CD4-positive, alpha-beta T cell treated with Interleukin-10 for 1 hour (primary cell): ENCODE measurements at places on chromosomes 3 and 15.

DNA sequence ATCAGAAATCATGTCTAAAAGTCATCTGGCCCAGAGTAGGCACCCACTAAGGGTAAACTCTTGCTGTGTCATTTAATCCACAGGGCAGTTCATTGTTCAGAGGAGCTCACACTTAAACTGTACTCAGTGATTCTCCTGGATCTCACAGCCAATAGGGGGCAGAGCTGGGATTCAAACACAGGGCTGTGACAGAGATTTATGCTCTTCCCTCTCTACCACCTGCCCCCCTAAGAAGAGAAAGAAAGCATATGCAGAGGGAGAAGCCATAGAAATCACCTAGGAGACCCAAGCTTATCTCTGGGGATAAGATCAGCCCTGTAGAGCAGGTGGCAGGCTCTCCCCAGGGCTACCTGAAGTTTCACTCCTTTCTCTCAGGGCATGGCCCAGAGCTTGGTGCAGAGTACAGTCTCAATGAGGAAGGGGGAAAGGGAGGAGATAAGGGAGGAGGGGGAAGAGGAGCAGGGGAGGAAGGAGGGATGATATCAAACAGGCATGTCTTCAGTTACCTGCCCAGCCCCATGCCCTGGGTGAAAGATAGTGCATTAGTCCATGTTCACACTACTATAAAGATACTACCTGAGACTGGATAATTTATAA is 51.8 kb upstream of the ADPGK start:
- DNase-seq: no peak

DNA sequence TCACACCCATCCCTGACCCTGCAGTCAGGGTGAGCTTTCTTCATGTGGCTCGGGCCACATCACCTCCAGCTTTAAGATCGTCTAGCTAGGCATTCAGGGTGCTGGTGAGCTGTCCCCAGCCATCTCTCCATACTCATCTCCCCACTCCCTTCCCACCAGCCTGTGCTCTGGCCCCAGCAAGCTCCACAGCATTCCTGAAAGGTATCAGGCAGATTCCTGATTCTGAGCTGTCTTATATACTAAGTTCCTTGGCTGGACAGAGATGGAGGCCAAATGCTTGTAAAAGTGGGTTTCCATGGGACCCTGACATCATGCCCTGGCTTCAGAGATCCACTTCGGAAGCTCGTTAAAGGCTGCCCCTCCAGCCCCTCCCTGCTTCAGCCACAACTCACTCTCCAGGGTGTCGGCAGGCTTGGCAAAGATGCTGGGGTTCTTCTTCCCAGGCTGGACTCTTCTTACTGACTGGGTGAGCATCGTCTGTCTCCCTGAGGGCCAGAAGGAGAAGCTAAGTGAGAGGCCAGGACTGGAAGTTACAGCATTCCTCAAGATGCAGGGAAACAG is 3.9 kb downstream of the CILP start:
- DNase-seq: no peak

DNA sequence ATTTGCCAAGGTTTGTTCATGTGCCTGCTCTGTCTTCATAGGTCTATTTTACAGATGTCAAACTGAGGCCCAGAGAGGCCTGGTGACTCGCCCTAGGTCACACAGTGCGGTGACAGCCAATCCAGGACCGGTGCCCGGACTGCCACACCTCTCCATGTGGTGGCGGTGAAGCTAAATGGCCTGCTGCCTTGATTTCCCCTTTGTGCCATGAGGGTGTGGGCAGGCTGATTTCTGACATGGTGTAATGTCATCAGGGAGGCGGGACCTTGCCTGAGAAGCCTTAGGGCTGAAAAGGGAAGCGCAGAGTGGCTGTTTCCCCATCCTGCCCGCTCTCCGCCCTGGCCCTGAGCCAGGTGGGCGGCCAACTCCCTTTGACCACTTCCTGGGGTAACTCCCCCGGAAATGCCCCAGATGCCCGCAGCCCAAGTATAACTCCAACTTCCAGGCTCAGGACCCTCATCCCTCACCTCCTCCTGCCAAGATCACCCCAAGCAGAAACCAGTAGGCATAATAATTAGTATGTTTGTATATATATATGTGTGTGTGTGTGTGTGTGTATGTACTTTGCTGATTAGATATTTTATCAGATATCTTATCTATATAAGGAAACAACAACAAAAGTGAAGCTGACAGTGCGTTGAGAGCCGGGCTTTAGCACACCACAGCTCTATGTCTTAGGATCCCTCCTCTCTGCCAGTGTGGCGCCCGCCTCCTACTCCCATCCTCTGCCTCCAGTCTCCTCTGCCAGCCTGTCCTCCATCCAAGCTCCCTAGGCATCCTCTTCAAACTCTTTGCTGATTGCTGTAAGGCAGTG is 63.9 kb downstream of the IQSEC1 start:
- DNase-seq: peak; percentile 83

- no peak for DNase-seq
Observed at GRCh38 chr3:51280176-51280575, 104.9 kb upstream of the MANF start.

- DNase-seq: no peak
Observed at GRCh38 chr3:110697961-110698360, 373.7 kb upstream of the NECTIN3 start.
